A549 treated with ZK216348 at 1 μM for 4 hours (cell line): ENCODE measurements at places on chromosomes 5 and 9. TPM values are rescaled to one million over a fixed set of nuclear protein-coding genes. Genes with fewer than 3 reads are reported as not detected.

The ANXA2R gene
- total RNA-seq: 1.9 to 3.9 TPM (median 3.2 TPM) in 5 replicates

The IL13 gene
- total RNA-seq: 0.13 TPM in 1 of 5 replicates, not detected in the others

The C5orf52 gene
- total RNA-seq: not detected in 5 replicates

The C6 gene
- total RNA-seq: not detected in 5 replicates

The SEPTIN8 gene
- 16.5 to 23.3 TPM (median 20.8 TPM) in 5 replicates for total RNA-seq

The ECSCR gene
- not detected in 5 replicates for total RNA-seq

The NEK6 gene
- total RNA-seq: 50.0 to 82.5 TPM (median 70.1 TPM) in 5 replicates

The SAXO1 gene
- total RNA-seq: not detected in 5 replicates

The LCN9 gene
- not detected in 5 replicates for total RNA-seq

The TRPM6 gene
- 1.4 to 1.9 TPM (median 1.6 TPM) in 5 replicates for total RNA-seq

The HAUS6 gene
- 19.9 to 38.1 TPM (median 23.1 TPM) in 5 replicates for total RNA-seq

The CKMT2 gene
- not detected in 5 replicates for total RNA-seq

The SOX30 gene
- total RNA-seq: not detected in 5 replicates

The CLINT1 gene
- total RNA-seq: 64.0 to 83.2 TPM (median 76.0 TPM) in 5 replicates

The FOXI1 gene
- not detected in 5 replicates for total RNA-seq

The THBS4 gene
- 0.14 to 0.19 TPM in 2 of 5 replicates, not detected in the others for total RNA-seq

The RAPGEF6 gene
- total RNA-seq: 6.1 to 10.5 TPM (median 8.1 TPM) in 5 replicates

The ADAMTSL2 gene
- not detected in 5 replicates for total RNA-seq

The ABLIM3 gene
- 16.9 to 23.0 TPM (median 19.4 TPM) in 5 replicates for total RNA-seq

The GNA14 gene
- 0.14 to 0.16 TPM in 2 of 5 replicates, not detected in the others for total RNA-seq

The ADAMTS12 gene
- 6.3 to 7.7 TPM (median 6.8 TPM) in 5 replicates for total RNA-seq

The RASGEF1C gene
- 0.50 TPM in 1 of 5 replicates, not detected in the others for total RNA-seq

The ISL1 gene
- total RNA-seq: 0.08 TPM in 2 of 5 replicates, not detected in the others
